ENCODE measurements at places on chromosomes 13 and 19. TPM values are rescaled to one million over a fixed set of nuclear protein-coding genes. Genes with fewer than 3 reads are reported as not detected.

DNA sequence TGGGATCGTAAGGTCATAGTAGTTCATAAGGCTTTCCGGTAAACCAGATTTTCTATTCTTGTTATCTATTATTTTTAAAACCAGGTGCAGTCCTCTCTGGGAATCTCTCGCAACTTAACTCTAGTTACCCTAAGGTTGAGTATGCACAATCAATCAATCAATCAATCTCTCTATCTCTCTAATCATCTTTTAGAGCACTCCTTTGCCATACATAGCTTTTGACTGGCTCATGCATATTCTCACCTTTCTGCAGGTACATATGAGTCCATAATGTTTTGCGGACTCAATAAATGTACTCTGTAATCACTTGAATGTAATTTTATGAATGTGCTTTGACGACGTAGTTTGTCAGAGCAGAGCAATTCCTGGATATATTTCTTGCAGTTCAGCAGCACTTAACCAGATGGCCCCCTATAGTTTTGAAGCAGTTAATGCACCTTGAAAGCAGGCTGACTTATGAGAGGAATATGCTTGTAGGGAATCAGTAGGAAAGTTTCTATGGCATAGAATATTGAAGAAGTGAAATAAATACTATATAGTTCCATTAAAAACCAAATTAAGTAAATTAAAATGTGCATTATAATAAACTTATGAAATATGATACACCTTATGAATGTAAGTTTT is 524.7 kb downstream of the GPC5 start:
- no peak for DNase-seq

- peak; percentile 79 for DNase-seq
Measured at GRCh38 chr19:32691952-32692726, 518 bp downstream of the NUDT19 start.

DNA sequence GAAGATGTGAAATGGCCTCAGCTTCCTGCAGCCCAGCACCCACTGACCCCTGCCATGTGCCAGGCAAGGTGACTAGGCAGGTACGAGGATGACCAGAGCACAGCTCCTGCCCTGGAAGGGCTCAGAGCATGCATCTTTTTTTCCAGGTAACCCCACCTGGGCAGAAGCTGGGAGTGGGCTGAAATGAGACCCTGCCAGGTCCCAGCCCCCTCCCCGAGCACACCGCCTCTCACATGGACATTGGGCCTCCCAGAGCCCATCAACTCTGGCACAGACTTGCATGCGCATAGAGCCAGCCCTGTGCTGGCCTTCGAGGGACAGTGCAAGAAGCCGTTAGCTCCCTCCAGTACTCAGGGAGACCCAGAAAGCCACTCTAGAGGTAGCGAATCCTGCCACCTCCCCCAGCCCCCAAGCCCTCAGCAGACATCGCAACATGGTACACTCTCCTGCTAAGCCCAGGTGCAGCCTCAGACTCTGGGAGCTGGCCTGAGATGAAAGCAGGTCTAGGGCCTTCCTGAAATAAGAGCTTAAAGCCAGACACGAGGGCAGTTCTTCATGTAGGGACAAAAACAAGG is 8.9 kb upstream of the VSTM2B start:
- DNase-seq = no peak

The ZFR2 gene
- not detected for total RNA-seq

The FGF9 gene
- total RNA-seq = 1.6 TPM

The RPS28 gene
- total RNA-seq = 429 TPM

The SULT2A1 gene
- total RNA-seq = 251 TPM
